ENCODE measurements at places on chromosomes 1 and 21.

DNA sequence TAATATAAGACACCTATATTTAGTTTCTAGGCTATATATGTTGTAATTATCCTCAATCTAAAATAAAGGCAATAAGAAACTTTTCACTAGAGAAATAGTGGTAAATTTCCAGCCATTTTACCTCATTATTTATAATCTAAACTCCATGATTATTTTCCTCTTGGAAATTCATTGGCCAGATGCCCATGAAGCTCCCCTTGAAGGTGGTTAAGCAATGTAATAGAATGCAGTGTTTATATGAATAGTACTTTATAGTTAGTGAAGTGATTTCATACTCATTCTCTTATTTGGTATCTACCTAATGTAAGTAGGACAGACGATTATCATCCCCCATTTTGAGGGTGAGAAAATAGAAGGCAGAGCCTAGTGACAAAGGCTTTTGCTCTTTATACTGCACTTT is 26.5 kb downstream of the NFYC start:
- DNase-seq, result no peak

DNA sequence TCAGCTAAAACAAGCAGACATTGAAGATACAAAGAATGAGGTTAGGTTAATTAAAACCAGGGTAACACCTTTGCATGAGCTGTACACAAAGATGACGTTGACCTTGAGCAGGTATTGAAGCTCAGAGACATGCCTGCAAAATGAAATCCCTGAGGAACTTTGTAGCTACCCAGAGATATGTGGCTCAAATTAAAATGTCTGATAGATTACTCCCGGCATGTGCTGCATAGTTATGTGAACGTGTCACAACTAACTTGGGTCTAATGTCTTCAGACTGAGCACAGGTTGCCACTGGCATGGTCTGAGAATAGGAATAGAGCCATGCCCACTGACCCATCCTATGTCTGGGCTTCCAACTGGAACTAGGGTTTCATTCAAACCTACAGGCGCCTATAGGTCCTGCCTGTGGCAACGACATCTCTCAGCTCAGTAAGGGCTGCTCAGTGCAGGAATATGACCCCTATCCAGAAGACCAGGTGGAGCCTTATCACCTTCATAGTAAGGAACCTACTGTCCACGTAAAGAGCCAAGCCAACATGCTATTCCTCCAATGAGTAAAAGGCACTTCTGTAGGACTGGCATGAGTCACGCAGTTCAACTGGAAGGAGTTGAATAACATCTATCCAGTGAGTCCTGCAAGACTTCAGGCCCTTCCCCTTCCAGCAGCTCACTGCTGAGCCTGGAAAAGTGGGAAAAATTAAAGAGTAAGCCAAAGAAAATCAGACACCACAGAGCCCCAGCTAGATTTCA is 60.7 kb downstream of the PRKAB2 start:
- DNase-seq, result no peak

DNA sequence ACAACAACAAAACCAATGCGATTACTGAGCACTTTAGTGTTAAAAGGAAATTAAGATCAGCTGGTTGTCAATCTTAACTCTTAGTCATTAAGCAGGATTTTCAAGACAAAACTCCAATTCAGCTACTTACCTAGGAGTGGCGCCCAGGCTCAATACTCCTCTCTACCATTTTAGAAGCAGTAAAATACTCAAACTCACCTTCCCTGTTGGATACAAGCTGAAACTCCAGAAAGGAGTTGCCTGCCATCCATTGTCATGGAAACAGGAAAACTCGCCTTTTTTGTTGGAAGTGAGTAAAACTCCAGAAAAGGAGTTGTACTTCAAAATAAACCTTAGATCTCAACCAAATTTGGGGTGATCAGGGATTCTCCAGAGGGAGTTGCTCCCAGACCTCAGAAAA is 127.0 kb upstream of the F3 start:
- DNase-seq, result no peak

GRCh38 chr1:23214640-23215039 is 2.7 kb downstream of the HTR1D start:
- no peak for DNase-seq

DNA sequence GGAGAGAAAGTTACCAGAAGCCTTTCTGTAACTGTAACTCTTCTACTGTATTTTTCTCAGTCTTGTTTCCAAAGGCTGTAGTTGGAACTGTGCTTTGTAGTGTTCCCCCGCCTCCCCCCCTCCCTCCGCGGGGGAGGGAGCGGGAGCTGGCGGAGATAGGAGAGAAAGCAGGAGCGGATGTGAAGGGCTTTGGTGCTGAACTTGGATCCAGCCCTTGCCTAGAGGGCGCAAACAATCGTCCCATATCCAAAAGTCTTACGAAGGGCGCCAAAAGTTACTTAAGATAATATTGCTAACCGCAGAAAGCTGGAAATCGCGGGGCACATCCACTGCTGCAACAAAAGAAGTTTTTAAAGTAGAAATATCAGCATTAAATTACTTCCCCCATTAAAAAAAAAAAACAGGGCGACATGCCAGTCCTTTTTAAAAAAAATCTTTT is 2.4 kb upstream of the NFIA start:
- DNase-seq, result no peak

- no peak for DNase-seq
Observed at GRCh38 chr1:84758476-84758875, 68.2 kb upstream of the SSX2IP start.

GRCh38 chr1:17184161-17184665 is 20.7 kb upstream of the PADI1 start:
- no peak for DNase-seq

- no peak for DNase-seq
Observed at GRCh38 chr1:40155135-40155534, 6.1 kb upstream of the RLF start.

DNA sequence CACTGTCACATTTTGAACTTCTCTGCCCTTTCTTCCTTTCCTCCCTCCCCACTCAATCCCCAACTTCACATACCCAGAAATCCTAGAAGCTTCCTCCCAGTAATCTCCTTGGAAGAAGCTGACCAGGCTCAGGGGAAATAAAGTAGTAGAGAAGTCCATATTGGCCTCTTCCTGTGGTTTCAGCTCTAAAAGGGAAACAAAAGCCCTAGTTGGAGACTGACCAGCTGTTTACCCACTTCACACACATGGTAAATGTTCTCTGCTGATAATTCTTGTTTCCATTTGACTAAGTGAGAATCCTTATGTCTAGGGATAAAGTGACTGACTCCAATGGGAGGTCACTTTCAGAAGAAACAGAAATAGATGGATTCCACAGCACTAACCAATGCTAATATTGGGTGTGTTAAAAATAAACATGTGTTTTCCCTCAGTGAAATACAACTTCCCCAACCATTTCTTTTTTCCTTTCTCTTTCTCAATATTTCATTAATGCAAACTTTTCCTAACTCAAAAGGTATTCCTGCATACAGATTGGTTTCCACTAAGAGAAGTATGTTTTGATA is 178.9 kb upstream of the DPT start:
- no peak for DNase-seq

GRCh38 chr1:40982721-40983120 is 3.2 kb downstream of the CTPS1 start:
- no peak for DNase-seq

DNA sequence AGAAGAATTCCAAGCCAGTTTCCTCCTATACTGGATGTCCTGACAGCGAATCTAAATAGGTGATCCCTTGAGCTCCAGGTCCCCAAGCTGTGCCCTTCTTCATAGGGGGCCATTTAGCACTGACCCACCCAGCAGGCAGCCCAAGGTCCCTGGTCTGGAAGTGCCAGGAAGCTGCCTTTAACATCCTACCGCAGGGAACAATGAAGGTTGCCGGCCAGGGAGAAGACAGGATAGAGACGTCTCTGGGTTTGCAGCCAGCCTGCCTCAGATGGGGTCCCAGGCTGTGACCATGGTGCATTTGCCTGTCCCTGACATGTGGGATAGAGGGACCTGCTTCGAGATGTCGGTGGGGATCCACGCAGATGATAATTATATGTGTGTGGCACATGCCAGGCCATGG is 2.7 kb upstream of the RIPK4 start:
- DNase-seq, result no peak

DNA sequence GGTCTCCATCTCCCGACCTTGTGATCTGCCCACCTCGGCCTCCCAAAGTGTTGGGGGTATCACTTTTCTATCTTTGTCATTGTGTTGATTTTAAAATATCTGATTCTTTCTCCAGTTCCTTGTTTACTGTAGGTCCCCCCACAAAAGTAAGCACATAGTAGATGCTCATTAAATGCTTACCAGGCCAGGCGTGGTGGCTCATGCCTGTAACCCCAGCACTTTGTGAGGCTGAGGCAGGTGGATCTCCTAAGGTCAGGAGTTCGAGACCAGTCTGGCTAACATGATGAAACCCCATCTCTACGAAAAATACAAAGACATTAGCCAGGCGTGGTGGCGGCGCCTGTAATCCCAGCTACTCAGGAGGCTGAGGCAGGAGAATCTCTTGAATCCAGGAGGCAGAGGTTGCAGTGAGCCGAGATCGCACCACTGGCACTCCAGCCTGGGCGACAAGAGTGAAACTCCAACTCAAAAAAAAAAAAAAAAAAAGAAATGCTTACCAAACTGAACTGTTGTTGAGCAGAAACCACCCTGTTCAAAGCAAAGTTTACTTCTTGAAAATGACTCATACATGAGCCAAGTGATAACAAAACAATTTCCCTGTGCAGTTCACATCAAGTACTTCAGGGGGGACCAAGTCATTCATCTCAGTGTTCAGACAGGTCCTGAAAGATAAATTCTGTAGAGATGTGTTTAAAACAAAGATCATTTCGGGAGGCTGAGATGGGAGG is 24.3 kb upstream of the NID1 start:
- DNase-seq, result no peak

GRCh38 chr1:27632387-27633297 is 2.3 kb downstream of the FGR start:
- DNase-seq, result peak; percentile 77

DNA sequence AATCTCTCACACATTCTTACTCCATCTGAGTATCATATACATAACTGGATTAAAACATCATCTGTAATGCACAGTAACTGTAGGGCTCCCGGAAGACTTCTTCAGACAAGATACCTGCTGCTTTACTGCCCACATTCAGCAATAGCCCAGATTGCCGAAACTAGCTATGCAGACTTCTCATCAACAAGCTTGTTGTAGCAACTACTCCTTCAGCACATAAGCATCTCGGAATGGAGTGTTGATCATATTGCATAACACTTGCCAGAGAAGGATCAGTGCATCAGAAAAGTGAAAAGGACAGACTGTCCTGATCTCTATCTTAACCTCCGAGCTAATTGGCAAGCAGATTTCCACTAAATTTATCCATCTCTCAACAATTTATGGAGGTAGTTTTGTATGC is 354.6 kb upstream of the C1orf87 start:
- no peak for DNase-seq

DNA sequence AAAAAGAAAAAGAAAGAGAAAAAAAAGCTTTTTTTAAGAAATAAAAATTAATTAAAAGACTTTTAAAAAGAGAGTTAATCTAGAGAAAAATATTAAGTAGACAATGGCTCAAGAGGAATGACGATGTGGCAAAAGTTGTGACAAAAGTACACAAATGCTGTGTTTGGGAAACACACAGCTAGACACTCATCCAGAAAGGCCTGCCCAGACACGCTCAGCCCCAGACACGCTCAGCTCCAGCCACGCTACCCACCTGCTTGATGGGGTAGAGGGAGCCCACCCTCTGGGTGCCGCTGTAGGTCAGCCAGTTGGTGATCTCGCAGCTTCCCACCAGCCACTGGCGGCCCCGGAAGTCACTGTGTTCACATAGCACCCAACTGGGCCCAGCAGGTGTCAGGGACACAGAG is 10.2 kb downstream of the CD52 start:
- no peak for DNase-seq

DNA sequence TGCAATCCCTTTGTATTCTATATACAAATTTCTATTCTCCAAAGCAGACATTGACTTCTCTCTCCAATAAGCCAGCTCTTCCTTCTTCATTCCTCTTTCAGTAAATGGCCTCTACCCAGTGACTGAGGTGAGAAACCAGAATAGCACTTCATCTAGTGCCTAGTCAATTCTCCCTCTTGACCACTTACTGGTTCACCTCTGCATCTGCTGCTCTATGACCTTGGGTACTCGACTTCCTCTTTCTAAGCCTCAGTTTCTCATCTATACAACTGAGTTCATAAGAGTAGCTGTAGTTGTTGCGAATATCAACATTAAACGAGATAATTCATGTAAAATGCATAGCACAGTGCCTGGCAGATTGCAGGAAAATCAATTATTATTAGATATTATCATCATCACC is 12.4 kb downstream of the LYST start:
- DNase-seq, result no peak

DNA sequence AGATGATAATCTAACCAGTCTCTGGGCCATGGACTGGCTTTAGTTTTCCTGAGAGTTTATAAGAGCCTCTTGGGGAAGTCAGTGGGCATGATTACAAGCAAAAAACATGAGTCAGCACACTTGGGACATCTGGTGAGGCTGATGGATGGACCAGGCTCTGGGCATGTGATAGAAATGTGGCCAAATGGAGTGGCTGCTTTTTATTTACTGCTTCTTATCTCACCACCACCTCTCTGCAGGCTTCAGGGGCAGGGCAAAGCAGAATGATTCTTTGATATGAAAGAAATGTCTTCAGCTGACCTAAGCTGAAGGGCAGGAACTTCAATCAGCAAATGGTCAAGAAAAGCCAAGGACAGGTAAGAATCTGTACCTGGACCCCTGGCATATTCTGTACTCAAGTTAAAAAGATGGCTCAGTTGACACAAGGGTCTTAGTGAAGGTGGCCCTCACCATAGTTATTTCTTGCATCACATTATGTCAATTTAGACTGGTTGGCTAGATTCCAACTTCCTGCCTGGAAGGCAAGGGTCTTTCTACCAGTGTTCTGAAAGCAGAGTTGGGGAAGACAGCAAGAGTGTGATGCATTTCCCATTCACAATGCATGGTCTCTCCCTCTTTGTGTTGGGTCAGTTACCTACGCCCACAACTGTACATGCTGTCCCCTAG is 162.8 kb downstream of the FASLG start:
- DNase-seq, result no peak

All from T-helper 2 cell (primary cell).